ENCODE measurements at places on chromosomes 2 and 18. TPM values are rescaled to one million over a fixed set of nuclear protein-coding genes. Genes with fewer than 3 reads are reported as not detected.

DNA sequence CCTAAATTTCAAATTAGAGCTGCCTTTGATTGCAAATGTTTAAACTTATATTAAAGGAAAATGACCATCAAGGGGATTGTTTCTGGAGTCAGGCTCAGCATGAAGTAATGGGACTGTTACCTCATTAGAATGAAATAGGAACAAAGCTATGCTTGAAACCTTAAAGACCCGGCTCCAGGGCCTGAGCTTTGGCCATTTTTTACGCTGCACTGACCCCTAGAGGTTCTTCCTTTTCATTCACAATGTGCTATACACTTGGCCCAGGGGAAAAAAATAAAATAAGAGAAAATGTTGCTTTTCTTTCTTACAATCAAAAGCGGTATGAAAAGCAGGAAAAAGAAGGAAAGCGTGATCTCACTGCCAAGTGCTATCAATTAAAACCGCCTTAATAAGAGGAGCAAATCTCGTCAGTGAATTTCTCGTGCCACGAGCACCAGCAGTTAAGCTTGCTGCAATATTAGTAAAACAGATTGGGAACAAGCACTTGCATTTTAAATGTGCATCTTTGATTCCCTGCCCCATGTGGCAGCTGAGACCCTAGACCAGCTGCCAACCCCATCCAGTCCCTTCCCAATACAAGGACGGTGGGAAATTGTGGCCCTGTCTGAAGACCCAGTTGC is 96.6 kb downstream of the MBD2 start:
- peak; percentile 16 for DNase-seq

DNA sequence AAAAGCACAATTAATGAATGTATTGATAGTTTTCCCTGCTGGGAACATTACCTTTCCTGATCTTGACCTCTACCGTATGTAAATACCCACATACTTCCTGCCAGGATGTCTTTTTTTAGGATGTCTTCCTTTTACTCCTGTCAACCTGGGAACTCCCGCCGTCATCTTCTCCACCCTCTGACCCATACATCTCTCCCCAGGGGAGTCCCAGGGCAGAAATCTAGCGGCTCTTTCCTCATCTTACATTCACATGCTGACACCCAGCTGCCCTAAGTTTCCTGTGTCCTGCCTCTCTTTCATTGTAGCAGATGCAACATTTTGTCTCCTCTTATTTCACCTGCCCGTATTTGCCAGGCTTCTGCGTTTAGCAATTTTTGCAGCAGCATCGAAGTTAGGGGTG is 107.8 kb downstream of the CRIM1 start:
- DNase-seq, result no peak

DNA sequence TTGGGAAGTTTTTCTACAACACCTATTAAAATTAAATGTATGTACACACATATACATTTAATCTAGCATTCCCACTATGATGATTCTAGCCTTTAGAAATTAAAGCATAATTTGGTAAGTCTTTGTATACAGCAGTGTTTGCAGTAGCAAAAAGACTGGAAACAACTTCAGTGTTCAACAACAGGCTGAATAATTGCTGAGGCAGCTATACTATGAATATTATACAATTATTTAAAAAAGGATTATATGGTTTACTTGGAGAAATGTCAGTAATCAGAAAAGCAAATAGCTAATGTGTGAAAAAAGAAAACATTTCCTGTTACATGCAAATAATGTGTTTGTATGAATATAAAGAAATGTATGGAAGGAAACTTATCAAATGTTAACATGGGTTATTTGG is 1.4 kb upstream of the ZNF638 start:
- no peak for DNase-seq

GRCh38 chr2:172607379-172607928 is 51.6 kb downstream of the PDK1 start:
- no peak for DNase-seq

DNA sequence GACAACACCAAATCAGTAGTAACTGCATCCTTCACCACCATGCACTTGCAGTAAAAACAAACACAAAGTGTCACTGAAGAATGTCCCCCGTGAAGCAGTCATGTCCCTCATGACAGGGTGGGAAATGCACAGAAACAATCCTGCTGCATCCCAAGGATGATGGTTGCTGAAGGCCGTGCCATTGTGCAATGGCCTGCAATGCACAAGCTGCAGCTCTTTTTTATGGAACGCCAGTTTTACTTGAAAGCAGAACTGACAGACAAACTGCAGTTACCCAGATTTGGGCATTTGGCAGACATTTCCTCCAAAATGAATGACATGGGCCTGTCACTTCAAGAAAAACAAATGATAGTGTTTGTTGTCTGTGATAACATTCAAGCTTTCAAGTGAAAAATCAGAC is 2.4 kb upstream of the CHST10 start:
- DNase-seq, result no peak

GRCh38 chr2:170276925-170277629 is 99.1 kb downstream of the MYO3B start:
- no peak for DNase-seq

GRCh38 chr2:179410552-179411356 is 146.1 kb upstream of the SESTD1 start:
- DNase-seq, result peak; percentile 35

GRCh38 chr2:31284107-31284506 is 50.2 kb downstream of the EHD3 start:
- DNase-seq, result no peak

DNA sequence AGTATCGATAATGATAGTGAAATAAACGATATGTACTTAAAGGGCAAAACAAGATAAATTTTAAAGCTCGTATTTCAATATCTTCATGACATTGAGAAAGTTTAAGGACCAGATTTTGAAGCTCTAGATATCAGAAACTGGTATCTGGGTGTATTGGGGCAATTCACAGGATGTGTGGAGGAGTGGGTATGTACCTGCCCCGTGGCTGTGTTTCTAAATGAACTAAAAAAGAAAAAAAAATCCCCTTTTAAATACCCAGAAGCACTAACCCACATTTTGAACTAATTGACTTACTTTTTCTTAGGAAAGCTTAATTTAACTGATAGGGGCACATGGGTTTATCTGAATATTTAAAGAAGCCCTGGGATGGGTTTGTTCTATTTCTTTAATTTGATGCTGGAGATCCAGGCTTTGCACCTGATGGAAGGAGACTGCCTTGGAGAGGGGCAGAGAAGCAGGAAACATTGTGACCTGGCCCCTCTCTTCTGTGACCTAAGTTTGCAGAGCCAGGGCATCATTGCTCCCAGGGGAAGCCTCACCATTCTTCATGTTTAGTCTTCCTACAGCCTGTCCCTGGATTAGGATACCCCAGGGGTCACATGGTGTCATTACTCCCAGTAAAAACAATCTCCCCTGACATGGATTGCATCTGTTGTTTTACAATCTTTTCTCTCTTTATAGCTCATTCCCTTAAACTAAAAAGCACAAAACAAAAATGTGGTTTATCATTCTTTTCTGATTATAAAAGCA is 7.6 kb upstream of the KCTD1 start:
- DNase-seq, result no peak

DNA sequence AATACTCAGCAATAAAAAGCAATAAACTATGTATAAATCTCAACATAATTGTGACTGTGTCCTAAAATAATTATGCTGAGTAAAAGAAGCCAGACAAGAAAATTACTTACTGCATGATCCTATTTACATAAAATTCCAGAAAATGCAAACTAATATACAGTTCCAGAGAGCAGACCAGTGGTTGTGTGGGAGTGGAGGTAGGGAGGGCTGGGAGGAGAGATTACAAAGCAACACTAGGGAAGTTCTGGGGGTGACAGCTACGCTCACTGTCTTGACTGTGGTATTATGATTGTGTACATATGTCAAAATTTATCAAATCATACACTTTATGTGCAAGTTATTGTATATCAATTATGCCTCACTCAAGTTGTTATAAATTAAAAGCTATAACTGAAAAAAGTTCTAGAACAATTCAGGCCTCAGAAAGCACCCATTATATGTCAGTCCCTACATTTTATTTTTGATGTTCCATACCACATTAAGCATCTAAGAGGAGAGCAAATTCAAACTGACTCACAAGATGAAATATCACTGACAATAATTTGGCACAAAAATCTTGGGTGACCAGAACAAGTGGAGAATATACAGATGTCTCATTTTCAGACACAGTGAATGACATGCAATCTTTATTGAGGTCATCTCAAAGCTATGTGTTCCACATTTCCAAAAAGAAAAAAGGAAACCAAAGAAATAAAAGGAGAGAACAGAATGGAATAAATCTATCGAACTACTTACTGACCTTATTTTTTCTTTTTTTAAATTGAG is 85.1 kb downstream of the ANTXR1 start:
- DNase-seq, result no peak

DNA sequence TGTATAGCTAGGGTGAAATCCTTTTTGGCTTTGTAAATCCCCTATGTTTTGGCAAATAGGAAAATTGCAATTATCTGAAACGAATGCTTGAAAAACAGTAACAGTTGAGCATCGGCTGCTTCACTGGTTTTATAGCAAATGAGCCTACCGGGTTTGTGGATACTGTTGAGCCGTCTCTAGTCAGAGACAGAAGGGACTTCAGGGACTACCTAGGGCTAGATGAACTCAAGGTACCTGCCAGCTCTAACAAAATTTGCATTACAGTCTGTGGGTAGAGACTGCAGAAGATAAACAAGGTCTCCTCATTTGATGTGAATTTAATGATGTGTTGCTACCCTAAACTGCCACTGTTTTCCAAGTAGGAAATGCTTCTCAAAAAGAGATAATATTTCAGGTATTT is 101.1 kb downstream of the EML6 start:
- DNase-seq, result no peak

DNA sequence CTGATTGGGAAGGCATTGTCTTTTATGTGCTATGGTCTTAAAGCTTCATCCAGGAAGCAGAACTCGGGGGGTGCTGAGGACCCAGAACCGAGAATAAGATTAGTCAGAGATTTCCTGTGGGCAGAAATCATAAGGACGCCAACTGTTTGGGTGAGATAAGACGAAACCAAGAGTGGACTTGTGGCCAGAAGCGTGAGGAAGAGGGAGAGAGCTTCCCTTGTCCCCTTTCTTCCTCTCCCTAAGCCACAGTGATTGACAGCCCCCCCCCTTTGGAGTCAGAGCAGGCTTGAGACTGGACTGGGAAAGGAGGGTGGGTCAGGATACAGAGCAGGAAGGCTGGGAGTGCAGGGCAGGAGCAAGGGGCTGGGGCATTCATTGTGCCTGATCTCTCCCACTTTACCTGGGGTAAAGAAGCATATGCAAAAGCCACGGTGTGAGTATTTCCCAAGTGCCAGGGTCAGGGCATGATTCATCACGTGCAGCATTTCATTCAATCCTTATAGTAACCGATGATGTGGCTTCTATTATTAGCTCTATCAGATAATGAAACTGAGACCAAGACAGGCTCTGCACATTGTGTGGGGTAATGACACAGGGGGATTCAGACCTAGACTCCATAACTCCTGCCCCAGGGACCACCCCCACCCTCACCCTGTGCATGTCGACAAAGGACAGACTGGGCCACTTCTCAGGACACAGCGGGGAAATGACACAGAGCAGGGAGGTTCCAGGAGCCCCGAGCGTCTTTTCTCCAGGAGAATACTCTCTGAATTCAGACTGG is 3.0 kb upstream of the IL1RN start:
- no peak for DNase-seq

DNA sequence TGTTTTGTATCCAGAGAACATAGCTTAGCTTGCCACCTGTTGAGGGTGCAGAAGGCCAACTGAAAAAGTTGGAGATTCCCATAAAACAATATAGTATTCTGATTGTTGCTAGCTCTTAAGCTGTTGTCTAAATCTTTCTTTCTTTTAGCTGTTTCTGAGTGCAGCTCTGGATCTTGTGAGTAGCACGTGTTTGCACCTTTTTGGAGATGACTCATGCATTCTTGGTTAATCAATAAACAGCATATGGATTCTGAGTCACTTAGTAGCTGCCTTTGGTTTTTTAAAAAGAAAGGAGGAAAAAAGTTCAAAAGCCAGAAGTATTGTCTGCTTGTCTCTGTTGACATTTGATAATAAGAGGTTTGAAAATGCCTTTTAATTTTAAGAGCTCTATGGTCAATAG is 483.0 kb upstream of the FSIP2 start:
- no peak for DNase-seq

- no peak for DNase-seq
Measured at GRCh38 chr18:62384610-62385097, 59.5 kb downstream of the TNFRSF11A start.

GRCh38 chr18:10114717-10115463 is 201.1 kb downstream of the VAPA start:
- no peak for DNase-seq

DNA sequence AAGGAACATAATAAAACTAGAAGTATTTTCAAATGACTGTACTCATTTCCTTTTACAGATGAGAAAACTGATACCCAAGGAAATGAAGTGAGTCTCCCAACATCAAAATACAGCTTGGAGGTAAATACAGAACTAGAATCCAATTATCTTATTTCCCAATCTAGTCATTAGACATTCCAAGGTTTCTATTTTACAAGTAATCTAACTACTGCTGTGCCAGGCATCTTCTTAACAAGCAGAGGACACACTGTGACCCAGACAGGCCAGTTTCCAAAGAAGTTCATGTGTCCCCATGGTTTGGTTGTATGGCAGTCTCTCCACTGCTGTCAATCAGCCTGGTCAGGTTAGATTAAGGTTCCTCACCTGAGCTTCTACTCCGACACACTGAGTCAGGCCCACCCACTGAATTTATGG is 143.5 kb downstream of the THADA start:
- DNase-seq, result no peak

GRCh38 chr2:71072492-71072891 is 4.0 kb downstream of the NAGK start:
- DNase-seq, result no peak

DNA sequence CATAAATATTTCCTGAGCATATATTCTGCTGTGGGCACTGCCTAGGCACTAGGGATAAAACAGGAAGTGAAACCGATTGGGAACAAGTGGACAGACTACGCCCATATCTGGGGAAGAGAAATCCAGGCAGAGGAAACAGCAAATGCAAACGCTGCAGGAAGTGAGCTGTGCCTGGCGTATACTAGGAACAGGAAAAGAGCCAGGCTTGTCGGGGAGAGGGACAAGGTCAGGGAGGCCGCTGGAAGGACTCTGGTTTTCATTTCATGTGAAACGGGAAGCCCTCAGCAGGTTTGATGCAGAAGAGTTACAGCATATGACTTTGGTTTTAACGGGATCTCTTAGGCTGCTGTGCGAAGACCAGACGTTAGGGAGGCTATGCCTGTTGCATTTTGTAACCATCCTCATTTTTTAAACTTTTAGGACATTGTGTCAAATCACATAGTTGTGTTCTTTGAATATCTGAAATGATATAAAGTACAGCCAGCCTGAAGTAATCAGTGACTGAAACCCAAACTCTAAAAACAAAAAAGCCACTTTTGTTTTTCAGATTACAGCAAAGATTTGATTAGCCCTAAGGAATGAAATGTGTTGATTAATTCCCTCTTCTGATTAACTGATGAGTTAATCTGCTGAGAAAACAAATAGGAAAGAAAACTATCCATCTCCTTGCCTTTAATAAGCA is 110.2 kb upstream of the PIEZO2 start:
- DNase-seq, result no peak

The GPBAR1 gene
- 1.2 TPM for total RNA-seq

The INPP5D gene
- total RNA-seq, result 138 TPM

The LYPD6B gene
- not detected for total RNA-seq

The SAG gene
- total RNA-seq, result not detected

The STPG4 gene
- total RNA-seq, result 0.44 TPM

The FAM117B gene
- 23.0 TPM for total RNA-seq

The C2orf80 gene
- not detected for total RNA-seq

The NPAS2 gene
- 5.6 TPM for total RNA-seq

The CRYGD gene
- total RNA-seq, result not detected

The DAPL1 gene
- not detected for total RNA-seq

The GPR17 gene
- total RNA-seq, result not detected

The MPV17 gene
- total RNA-seq, result 83.6 TPM

The CTDP1 gene
- 35.0 TPM for total RNA-seq

The CERS6 gene
- 12.1 TPM for total RNA-seq

The CLEC4F gene
- total RNA-seq, result not detected
